ENCODE measurements at places on chromosomes 4 and X.
A peak's percentile ranks its signal among the peaks of the same experiment; 100 is the strongest.

- DNase-seq = no peak
Measured at GRCh38 chr4:166144607-166145006, 271.6 kb downstream of the TLL1 start.

DNA sequence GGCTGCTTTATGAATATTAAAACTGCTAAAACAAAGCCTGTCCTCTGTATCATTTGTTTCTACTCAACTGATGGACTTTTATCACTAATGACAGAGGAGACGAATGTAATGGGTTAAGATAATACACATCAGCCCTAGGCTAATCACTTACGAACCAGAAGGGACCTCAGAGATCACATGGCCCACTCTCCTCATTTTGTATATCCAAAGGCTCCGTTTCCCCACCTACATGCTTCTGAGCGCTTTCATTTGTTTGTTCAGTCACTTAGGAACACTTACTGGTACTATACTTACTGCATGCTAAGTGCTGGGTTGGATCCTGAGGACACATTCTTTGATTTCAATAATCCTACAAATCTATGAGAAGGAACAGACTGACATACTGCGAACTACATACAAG lies 169.3 kb downstream of the CEP135 start:
- DNase-seq = no peak

- no peak for DNase-seq
Measured at GRCh38 chr4:8840816-8841455, 30.7 kb downstream of the HMX1 start.

DNA sequence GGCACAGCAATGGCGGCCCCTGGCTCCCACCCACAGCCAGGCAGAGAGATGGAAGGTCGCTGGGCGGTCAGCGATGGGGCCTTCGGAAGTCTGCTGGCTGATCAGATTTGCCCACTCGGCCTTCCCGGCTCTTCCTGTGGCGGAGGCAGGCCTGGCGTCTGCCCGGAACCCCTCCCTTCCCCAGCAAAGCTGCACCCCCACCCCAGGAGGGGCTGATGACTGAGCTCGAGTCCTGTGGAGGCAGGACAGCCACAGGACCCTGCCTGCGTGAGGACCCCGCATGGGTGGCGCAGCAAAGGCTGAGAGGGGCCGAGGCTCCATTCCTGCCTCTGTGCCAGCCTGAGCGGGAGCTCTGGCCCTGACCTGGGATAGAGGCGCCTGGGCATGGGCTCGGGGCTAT lies 34.8 kb downstream of the TACC3 start:
- DNase-seq = no peak

DNA sequence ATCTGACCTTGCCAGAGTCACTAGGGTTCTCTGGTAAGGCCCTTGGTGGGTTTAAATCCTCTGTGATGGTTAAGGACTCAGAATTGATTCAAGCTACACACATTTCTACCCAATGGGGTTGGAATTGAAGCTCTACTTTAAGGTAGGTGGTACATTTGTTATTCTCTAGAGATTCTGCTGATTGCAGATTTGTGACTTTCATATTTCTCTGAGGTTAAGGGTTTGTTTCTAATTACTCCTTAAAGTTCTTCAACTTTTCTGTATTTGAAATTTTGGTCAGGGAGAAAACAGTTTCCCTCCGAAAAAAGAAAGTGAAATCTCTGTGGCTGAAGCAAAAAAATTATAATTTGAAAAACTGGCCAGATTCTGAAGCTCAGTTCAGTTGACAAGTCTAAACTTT lies 25.8 kb upstream of the USP46 start:
- DNase-seq = no peak

DNA sequence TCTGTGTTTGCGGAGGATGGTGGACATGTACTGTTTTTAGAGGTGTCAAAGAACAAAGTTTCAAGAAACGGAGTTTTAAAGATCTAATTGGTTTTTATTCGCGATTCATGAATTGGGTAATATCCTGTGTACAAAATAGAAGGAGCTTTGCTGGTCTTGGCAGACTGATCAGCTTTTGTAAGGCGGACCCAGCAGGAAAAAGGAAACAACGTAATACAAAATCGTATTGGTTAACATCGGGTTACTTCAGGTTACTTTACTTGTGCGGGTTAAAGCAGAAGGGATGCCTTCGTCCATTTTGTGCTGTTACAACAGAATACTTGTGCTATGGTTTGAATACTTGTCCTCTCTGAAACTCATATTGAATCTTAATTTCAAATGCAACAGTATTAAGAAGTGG lies 11.4 kb upstream of the NYX start:
- no peak for DNase-seq

DNA sequence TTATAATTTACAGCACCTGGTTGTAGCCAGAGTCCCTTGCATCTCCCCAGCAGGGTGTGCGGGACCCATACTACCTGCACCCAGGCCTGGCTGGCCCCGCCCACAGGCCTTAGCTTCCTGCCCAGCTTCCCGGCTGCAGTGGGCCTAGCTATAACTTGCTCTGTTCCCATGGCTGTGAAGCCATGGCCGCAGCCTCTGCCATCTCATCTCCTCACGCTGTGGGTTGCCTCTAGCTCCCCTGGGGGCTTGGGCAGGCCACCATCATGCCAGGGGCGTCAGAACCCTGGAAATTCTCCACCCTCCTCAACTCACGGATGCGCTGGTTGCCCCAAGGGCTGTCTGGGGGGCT lies 26.1 kb upstream of the SORBS2 start:
- no peak for DNase-seq

- no peak for DNase-seq
Measured at GRCh38 chrX:145464650-145465049, 217.3 kb downstream of the SPANXN1 start.

DNA sequence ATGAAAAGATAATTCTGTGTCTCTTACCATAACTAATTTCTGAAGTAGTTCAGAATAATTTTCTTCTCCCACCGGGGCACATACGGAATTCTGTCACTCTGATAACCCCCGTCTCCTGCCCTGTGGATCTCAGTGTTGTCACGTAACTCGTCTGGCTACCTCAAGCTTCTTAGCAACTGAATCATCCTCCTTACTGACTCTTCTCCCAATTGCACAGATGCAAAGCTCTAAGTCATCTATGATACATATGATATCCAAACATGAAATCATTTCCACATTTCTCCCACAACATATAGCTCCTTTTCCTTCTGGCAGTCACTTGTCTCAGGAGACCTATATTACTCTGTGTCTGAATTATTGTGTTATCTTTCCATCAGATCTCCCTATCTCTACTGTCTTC lies 1043.1 kb upstream of the TENM3 start:
- no peak for DNase-seq

GRCh38 chr4:78776729-78777575 lies 802 bp downstream of the BMP2K start:
- DNase-seq = peak; percentile 29

DNA sequence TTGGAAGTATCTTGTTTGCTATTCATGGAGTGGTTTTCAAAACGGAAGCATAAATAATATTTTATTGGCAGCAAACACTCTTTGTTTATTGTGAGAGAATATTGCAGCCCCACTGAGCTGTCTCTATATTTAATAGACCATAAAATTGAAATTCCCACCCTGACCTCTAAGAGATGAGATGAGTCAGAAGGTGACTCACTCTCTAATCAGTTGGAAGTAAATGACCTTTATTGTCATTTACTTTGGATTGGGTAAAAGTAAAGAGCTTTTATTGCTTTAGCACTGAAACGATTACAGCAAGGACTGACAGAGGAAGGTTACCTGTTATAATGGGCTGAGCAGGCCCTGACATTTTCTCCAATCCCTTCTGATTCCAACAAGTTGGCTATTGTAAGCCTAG lies 55.0 kb downstream of the SYTL5 start:
- DNase-seq = no peak

- no peak for DNase-seq
Measured at GRCh38 chr4:3405176-3405575, 36.6 kb upstream of the HGFAC start.

DNA sequence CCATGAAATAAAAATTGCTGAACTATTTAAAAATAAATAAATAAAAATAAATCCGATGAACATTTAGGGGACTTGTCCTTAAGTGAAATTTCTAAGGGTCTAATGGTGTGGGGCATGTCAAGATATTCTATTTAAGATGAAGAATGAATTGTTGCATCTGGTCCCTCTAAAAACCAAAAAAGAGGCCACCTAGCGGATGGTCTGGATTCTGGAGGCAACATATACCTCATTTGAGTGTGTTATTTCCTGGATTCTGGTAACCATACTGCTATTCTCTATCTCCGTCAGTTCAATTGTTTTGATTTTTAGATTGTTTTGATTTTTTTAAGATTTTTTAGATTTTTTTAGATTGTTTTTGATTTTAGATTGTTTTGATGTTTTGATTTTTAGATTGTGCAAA lies 28.3 kb downstream of the AGTR2 start:
- DNase-seq = no peak

DNA sequence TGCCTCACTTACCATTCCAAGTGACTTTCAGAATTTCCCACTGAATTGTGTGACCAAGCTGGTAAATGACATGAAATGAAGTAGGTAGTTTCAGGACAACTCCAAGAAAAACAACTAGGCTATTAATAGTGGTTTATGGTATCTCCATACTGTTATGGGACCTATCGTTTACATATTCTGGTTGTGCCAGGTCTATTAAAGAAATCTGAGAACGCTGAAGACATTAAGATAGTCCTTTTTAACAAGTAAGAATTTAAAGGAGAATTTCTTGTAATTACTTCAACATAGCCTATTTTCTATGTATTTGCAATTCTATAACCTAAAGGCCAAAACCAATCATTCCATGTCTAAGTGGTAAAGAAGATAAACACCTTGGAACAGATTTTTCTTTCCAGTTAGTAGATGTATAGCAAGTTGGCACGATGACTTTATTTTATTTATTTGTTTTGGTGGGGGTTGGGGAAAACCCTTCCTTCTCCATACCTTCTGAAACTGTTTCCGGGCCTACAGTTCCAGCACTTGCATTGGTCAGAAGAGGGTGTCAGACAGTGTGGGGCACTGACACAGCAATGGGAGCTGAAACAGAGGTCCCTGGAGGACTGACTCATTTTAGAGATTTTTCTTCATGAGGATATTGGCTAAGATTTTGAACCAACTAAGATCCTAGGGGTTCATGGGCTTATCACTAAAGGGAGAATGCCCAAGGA lies 7.6 kb upstream of the DCLK2 start:
- DNase-seq = no peak

- DNase-seq = no peak
Measured at GRCh38 chr4:62119195-62119594, 919.1 kb downstream of the ADGRL3 start.

DNA sequence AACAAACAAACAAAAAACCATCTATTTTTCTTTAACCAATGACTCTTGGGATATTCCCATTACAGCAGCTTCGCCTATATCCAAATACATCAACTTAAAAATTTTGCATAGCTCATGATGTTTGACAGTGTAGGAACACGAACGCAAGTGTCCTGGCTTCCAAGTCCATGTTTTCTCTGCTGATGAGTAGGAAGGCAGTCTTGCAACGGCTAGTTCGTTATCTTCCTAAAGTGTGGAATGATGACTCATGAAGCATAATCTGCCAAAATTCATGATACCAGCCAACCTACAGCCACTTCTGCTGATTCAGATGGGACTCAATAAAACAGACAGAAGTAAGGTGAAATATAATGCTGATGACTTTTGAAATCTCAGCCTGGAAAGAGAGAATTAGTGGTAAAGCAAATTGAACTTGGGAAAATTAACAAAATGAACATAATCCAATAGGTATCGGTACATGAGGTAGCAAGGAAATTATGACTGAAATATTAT lies 6.4 kb upstream of the SEPTIN11 start:
- DNase-seq = no peak

Measured in activated CD8-positive, alpha-beta memory T cell treated with anti-CD3 and anti-CD28 coated beads for 1 hour (primary cell).